ENCODE measurements at places on chromosomes 3 and 15.
A peak's percentile ranks its signal among the peaks of the same experiment; 100 is the strongest.

DNA sequence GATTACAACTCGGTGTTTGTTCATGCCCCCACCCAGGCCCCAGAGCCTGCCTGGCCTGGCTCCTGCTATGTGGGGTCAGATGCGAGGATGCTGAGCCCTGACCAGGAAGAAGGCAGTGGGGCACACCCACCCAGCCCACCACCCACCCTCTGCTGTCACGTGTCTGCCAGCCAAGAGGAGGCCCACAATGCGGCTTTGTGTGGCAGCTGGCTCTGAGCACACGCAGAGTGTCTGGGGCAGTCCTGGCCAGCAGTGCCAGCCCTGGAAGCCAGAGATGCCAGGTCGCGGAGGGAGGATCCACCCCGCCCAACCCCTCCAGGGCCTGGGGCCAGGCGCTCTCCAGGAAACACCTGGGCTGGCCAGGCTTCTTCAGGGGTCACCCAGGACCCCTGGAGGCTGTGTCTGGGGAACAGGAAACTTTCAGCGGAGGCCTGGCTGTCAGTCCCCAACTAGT is 26.4 kb upstream of the KLF13 start:
- no peak for DNase-seq

DNA sequence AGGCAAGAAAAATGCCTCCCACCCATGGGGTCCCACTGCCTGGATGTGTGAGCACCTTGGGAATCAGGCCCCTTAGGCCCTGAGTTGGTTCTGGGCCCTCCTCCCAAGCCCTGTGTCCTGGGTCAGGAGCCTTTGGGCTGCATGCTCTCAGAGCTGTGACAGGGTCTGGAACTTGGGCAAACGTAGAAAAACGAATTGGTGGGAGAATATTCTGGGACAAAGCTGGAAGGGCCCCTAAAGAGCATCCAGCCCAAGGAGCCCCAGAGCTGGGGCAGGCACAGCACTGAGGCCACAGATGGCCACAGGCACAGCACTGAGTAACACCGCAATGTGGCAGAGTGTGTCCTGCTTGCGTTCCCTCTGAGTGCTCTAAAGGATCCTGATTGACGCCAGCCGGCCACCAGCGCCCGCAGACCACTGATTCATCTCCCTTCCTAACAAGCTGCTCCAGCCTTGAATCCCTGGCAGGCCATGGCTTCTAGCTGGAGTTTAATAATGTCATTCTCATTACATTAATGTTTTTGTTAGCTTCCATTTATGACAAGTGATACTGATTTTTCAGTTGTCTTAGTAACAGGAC is 18.6 kb upstream of the SEC13 start:
- DNase-seq, result peak; percentile 10

- DNase-seq, result peak; percentile 74
These were observed 690.2 kb upstream of the DPPA4 start for GRCh38 chr3:110027446-110028080.

GRCh38 chr3:65787340-65787739 is 251.4 kb downstream of the MAGI1 start:
- DNase-seq, result no peak

GRCh38 chr15:28060005-28060404 is 39.1 kb downstream of the OCA2 start:
- no peak for DNase-seq
